ENCODE measurements at places on chromosomes 7 and 10.

DNA sequence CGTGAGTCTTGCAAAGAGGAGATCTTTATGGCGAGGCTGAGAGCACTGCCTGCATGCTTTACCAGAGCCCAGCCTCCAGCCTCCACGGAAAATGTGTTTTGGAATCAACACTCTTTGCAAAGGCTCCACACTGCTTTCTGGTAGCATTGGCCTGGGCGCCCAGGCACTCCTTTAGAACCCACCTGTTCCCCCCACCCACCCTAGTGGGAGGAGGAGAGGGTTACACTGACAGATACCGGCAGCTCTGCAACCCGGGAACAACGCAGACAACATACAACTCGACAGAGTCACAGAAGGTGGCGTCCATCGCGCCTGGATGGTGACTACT is 5.5 kb upstream of the MNX1 start:
- H3K27ac ChIP-seq = no peak overlapping the region
- no peak for DNase-seq
- H3K36me3 ChIP-seq = no peaks in the 10 kb centered on the region
- H3K4me1 ChIP-seq = peaks cover 66% of the 10 kb centered on the region
- peaks cover 100% of the 10 kb centered on the region for H3K27me3 ChIP-seq
- no peak overlapping the region for H3K4me3 ChIP-seq

- H3K27me3 ChIP-seq = no peaks in the 10 kb centered on the region
- no peaks in the 10 kb centered on the region for H3K36me3 ChIP-seq
- DNase-seq = no peak
- no peak overlapping the region for H3K27ac ChIP-seq
These were observed 38.6 kb downstream of the ITGA8 start for GRCh38 chr10:15681076-15681475.

- no peak overlapping the region for H3K4me3 ChIP-seq
- peak overlapping the region; percentile 96 for H3K27ac ChIP-seq
- peaks cover 21% of the 10 kb centered on the region for H3K4me1 ChIP-seq
- H3K36me3 ChIP-seq = peaks cover 9% of the 10 kb centered on the region
- DNase-seq = no peak
These were observed 41.1 kb downstream of the BRI3 start for GRCh38 chr7:98322331-98323270.

- H3K27ac ChIP-seq = no peak overlapping the region
- peaks cover 7% of the 10 kb centered on the region for H3K27me3 ChIP-seq
- DNase-seq = no peak
- H3K4me3 ChIP-seq = no peak overlapping the region
- no peaks in the 10 kb centered on the region for H3K36me3 ChIP-seq
These were observed 35.2 kb upstream of the WDFY4 start for GRCh38 chr10:48649349-48649944.

GRCh38 chr10:17375936-17376584 is 78.3 kb downstream of the ST8SIA6 start:
- H3K27me3 ChIP-seq = no peaks in the 10 kb centered on the region
- H3K4me3 ChIP-seq = no peak overlapping the region
- peaks cover 32% of the 10 kb centered on the region for H3K4me1 ChIP-seq
- H3K36me3 ChIP-seq = no peaks in the 10 kb centered on the region

DNA sequence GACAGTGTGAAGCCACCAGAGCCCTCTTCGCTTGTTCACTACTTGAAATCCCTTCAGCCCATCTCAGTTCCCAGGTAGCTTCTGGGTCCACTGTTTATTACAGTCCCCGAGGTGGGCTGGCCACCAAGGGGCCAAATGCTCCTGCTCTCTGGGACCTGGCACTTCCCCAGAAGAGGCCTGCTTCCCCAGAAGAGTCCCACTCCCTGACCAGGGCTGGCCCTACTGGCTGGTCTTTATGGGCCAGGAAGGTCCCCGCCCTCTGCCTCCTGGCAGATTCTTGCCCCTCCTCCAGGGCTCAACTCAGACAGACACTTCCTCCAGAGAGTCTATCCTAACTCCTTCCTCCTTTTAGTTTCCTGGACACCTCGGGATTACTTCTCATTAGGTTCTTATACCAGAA is 70.7 kb upstream of the LRRC18 start:
- no peaks in the 10 kb centered on the region for H3K36me3 ChIP-seq
- H3K4me1 ChIP-seq = peaks cover 10% of the 10 kb centered on the region
- no peak overlapping the region for H3K27ac ChIP-seq
- no peak for DNase-seq
- no peak overlapping the region for H3K4me3 ChIP-seq

DNA sequence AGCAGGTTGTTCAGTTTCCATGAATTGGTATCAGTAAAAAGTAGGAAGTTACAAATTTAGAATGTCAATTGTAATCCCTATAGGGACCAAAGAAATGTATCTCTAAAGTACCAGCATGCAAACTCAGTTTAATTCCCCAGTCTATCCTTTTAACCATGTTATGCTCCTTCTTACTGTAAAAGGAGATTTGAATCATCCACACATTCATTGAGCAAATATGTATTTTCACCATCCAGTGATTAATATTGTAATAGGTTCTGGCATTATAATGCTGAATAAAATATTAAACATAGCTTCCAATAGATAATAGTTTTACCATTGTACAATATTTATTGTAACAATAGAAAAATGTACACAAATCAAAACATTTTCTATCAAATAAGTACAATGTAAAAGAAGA is 228.2 kb upstream of the SEMA3A start:
- H3K27ac ChIP-seq = no peak overlapping the region
- no peak overlapping the region for H3K4me3 ChIP-seq
- H3K36me3 ChIP-seq = peaks cover 8% of the 10 kb centered on the region

GRCh38 chr7:131637859-131638258 is 81.4 kb upstream of the PODXL start:
- no peak overlapping the region for H3K27ac ChIP-seq
- DNase-seq = no peak
- H3K36me3 ChIP-seq = no peaks in the 10 kb centered on the region
- peaks cover 49% of the 10 kb centered on the region for H3K4me1 ChIP-seq
- H3K27me3 ChIP-seq = peaks cover 25% of the 10 kb centered on the region

- H3K27me3 ChIP-seq = no peaks in the 10 kb centered on the region
- no peak overlapping the region for H3K4me3 ChIP-seq
- no peaks in the 10 kb centered on the region for H3K36me3 ChIP-seq
- DNase-seq = no peak
- 0 out of 2 replicates have a peak, but pooled peaks cover 4% of the 10 kb centered on the region for H3K4me1 ChIP-seq
These were observed 18.3 kb upstream of the CDK6 start for GRCh38 chr7:92854501-92855238.

DNA sequence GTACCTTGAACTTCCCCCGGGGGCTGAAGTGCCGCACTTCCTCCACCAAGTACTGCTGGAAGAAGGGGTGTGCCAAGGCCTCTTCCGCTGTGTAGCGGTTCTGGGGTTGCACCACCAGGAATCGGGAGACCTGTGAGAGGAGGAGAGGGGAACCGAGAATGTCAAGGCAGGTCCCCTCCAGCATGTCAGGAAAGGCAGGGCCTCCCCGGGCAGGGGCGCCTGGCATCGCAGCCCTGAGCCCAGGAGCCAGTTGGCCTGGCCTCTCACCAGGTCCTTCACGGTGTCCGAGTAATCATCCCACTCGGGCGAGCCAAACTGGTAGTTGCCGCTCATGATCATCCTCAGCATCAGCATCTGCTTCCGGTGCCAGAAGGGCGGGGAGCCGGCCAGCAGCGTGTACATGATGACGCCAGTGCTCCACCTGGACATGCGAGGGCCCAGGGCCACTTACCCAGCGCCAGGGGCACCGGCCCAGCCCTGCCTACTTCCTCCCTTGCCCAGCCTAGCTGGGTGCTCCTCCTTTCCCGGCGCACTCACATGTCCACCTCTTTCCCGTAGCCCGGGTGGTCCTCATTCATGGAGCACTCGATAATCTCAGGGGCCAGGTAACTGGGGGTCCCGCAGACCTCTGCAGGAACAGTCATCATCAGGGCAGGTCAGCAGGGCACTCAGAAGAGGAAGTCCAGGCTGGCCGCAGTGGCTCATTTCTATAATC is 11.0 kb downstream of the PHKG1 start:
- no peak for DNase-seq
- H3K4me3 ChIP-seq = no peak overlapping the region
- H3K4me1 ChIP-seq = no peaks in the 10 kb centered on the region
- no peak overlapping the region for H3K27ac ChIP-seq

DNA sequence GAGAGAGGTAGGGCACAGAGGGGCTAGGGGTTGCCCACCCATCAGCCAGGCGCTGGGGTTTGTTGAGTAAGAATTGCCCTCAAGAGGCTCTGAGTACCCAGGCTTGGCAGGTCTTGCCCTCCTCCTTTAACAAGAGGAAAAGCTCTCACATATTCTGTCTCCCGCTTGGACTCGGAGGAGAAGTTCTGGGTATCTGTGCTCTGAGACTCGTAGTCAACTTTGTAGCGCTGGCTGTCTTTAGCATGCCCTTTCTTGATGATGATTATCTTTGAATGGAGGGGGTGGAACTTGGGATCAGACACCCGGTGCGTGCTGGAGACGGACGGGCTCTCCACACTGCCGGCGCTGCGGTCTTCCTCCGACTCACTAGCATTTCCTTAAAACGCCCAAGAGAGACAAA is 4.0 kb downstream of the IGFBP3 start:
- no peak for DNase-seq
- H3K4me3 ChIP-seq = no peak overlapping the region
- H3K27ac ChIP-seq = no peak overlapping the region

- H3K4me1 ChIP-seq = peaks cover 8% of the 10 kb centered on the region
- H3K4me3 ChIP-seq = no peak overlapping the region
- peaks cover 2% of the 10 kb centered on the region for H3K36me3 ChIP-seq
- 0 out of 2 replicates have a peak overlapping the region, but pooled peaks have one; percentile 36 for H3K27ac ChIP-seq
- no peak for DNase-seq
These were observed 111.8 kb downstream of the MAPK8 start for GRCh38 chr10:48418189-48418788.

- peaks cover 8% of the 10 kb centered on the region for H3K36me3 ChIP-seq
- H3K4me1 ChIP-seq = peaks cover 33% of the 10 kb centered on the region
- DNase-seq = no peak
- no peak overlapping the region for H3K27ac ChIP-seq
These were observed 24.2 kb downstream of the JAZF1 start for GRCh38 chr7:28156401-28156800.
